ENCODE measurements at places on chromosomes 11 and 22. TPM values are rescaled to one million over a fixed set of nuclear protein-coding genes. Genes with fewer than 3 reads are reported as not detected.

The ZW10 gene
- 28.2 TPM for total RNA-seq

The NCF4 gene
- total RNA-seq = not detected

The CYP2D6 gene
- total RNA-seq = not detected

The CNIH2 gene
- 5.8 TPM for total RNA-seq

The LMNTD2 gene
- 0.43 TPM for total RNA-seq

The UBE4A gene
- total RNA-seq = 34.7 TPM

The GRAP2 gene
- not detected for total RNA-seq

The DNAJB7 gene
- total RNA-seq = not detected

The CCDC87 gene
- total RNA-seq = 0.43 TPM

The AGBL2 gene
- 0.41 TPM for total RNA-seq

The APOBEC3B gene
- total RNA-seq = 15.8 TPM

The RFPL1 gene
- not detected for total RNA-seq

The PATE2 gene
- not detected for total RNA-seq

The RAB39A gene
- total RNA-seq = 5.8 TPM

All from SJCRH30 (cell line).